ENCODE measurements at places on chromosomes 4 and X. TPM values are rescaled to one million over a fixed set of nuclear protein-coding genes. Genes with fewer than 3 reads are reported as not detected.

Gene PHF8
- 20.0 TPM for total RNA-seq

Gene CSAG3
- not detected for total RNA-seq

Gene LNX1
- 4.0 TPM for total RNA-seq

Gene SYTL5
- not detected for total RNA-seq

Gene AVPR2
- total RNA-seq: 1.9 TPM

Gene SLC25A43
- 14.4 TPM for total RNA-seq

Gene CCDC120
- total RNA-seq: 1.6 TPM

Gene LRCH2
- total RNA-seq: 10.6 TPM

Gene ATP1B4
- not detected for total RNA-seq

Gene ZFP92
- 0.39 TPM for total RNA-seq

Gene MAGEB17
- not detected for total RNA-seq

Measured in dermis microvascular lymphatic vessel endothelial cell (primary cell).